Activated T-helper 1 cell treated with anti-CD3 and anti-CD28 coated beads, Interleukin-2, amount 50 U/mL, for 16 hours (primary cell): ENCODE measurements at places on chromosomes 4 and X.

DNA sequence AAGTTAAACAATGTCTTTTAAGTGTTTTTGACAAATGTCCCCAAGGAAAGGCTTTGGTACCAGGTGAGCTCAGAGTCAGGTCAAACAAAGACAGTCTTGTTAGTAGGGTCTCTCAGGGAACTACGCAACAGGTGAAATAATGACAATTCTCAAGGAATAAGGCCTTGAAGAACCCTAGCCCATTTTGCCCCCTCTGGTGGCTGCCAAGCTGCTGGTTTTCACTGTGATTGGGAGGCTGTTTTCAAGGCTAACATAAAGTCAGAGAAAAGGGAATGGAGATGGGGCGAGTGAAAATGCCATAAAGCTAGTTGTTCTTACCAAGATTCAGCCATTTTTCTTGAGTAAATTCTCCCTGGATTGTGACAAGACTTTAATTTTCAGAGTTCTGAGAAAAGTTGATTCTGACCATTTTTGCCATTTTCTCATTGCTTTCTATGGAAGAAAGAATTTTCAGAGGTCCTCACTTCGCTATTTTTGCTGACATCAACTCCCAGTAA, 58.7 kb downstream of the RWDD4 start:
- DNase-seq, result no peak

GRCh38 chr4:15003891-15004738, 1.8 kb downstream of the CPEB2 start:
- DNase-seq, result peak; percentile 23

DNA sequence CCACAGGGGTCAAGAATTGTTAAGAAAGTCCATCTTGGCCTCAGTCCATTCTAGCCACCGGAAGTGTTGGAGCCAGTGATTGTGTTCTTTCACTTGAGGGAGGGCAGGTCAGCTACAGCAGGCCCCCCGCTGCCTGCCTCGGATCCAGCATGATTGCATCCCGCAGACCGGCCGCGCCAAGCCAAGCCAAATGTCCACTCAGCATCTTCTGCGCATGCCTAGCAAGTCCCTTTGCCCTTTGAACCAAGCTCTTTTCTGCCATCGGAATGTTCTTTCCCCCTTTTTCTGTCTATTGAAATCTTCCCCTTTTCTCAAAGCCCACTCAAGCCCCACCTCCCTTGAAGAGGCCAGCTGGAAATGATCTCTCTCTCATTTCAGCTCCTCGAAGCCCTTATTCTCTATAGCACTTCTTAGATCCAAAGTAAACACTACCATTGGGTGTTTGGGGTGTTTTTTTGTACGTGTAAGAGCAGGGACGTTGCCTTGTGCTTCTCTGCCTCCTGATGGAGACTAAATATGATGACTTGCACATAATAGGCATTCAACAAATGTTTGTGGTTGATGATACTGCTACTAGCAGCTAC, 147.8 kb upstream of the BCOR start:
- no peak for DNase-seq

DNA sequence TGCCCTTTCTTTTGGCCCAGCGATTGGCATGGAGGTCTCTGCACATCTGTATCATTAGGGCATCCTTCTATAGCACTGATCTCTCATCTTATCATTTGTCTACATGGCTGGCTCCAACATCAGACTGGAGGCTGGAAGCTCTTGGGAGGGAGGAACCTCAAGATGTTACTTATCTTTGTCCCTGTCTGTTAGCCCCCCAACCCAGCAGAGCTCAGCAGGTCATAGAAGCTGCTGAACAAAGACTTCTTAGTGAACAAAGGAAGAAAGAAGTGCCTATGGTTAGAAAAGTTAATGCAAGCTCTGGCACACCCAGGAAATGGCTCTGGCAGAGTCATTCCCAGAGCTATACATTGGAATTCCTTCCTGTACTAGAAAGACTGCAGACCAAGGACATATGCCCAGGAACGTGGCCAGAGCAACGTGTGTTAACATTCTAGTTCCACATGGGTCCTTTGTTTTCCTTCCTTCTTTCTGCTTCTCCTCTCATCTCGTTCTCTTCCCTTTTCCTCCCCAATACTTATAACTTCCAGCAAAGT, 74.0 kb downstream of the SEL1L3 start:
- no peak for DNase-seq

- DNase-seq, result no peak
These were observed 6.5 kb downstream of the FUNDC1 start for GRCh38 chrX:44536198-44536597.

DNA sequence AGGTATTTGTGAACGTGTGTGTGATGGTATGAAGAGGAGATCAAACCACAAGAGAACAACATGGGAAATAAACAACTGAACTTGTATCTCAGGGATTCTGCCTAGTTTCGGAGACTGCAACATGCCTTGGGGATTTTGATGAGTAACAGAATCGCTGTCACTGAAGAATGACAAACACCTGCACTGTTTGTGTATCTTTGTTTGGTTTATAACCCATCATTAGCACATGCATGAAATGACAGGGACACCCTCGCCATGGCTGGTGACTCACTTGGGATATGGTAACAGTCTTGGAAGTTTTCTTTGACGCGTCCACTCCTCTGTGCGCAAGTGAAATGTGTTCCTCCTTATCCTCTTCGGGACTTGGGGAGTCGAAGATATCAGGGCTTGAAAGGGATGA, 30.3 kb upstream of the MAP3K15 start:
- DNase-seq, result no peak
